Left kidney (tissue), 8 donors: ENCODE measurements at places on chromosomes 1 and 21. TPM values are rescaled to one million over a fixed set of nuclear protein-coding genes. Genes with fewer than 3 reads are reported as not detected.
A peak's percentile ranks its signal among the peaks of the same experiment; 100 is the strongest.

GRCh38 chr1:93518516-93518915 is 70.6 kb downstream of the FNBP1L start:
- DNase-seq: no peak

GRCh38 chr1:41411229-41411628 is 50.0 kb downstream of the FOXO6 start:
- no peak for DNase-seq

- DNase-seq: no peak
These were observed 2.4 kb downstream of the TMEM125 start for GRCh38 chr1:43272161-43272560.

DNA sequence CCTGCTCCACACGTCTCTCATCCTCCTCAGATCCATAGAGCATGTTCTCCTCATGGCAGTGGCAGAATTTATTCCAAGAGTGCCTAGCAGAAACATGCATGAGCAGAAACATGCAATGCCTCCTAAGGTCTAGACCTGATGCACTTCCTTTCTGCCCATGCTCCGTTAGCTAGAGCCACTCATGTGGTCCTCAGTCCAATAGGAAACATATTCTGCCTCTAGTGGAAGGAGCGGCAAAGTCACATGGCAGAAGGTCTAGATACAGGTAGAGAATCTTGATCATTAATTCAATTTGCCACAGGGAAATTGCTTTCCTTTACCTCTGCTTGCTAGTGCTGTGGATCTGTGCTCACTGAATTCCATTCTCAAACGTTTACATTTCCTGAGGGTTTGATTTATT is 130.4 kb downstream of the KIF26B start:
- no peak for DNase-seq

GRCh38 chr1:31683997-31684396 is 19.8 kb downstream of the COL16A1 start:
- DNase-seq: no peak

DNA sequence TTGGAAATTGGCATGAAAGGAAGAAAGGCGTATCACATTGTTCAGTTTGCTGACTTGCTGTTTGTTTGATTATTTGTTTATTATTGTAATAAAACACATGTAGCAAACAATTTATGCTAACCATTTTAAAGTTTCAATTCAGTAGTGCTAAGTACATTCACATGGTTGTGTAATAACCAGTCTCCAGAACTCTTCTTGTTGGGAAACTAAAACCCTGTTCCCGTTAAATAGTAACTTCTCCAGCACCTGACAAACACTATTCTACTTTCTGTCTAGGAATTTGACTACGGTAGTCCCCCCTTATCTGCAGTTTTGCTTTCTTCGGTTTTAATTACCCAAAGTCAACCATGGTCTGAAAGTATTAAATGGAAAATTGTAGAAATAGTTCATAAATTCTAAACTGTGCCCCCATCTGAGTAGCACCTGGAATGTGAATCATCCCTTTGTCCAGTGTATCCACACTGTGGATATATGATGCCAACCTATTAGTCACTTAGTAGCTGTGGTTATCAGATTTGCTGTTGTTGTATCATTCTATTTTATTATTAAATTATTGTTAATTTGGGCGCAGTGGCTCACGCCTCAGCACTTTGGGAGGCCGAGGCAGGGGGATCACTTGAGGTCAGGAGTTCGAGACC is 5.5 kb downstream of the MORC3 start:
- no peak for DNase-seq

- no peak for DNase-seq
These were observed 2.0 kb downstream of the PIK3CD start for GRCh38 chr1:9653491-9654050.

DNA sequence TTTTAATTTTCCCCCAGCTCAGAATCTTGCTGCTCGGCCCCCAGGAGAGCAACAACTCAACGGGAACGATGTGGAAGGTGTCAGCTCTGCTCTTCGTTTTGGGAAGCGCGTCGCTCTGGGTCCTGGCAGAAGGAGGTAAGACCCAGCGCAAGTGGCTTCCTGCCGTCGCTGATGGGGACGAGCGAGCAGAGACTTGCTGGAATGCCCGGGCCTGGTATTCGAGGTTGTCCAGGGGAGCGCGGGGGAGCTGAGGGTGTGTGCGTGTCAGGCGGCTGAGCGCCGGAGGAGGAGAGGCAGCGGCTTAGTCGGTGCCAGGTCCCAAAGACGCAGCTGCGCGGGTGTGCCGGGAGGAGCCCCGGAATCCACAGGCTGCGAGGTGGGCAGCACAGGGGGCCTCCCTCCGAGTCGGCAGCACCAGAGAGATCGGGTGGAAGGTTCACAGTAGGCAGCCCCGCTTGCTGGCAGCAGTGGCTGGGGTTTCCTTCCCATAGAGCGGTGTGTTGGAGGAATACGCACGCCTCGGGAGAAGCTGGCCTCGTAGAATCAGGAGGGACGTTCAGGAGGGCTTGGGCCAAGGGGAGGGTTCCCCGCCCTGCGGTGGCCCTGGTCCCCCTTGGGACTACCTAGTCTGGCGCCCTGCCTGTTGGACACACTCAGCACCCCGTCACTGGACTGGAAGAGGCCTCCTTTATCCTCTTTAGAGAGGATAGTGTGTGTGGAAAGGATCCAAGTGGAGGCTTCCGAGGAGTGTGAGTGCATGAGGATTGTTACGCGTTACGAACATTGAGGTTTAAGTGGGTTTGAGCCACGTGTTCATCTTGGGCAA is 547 bp downstream of the PDPN start:
- DNase-seq: peak; percentile 50

- no peak for DNase-seq
These were observed 23.8 kb downstream of the SLC27A3 start for GRCh38 chr1:153799016-153799415.

DNA sequence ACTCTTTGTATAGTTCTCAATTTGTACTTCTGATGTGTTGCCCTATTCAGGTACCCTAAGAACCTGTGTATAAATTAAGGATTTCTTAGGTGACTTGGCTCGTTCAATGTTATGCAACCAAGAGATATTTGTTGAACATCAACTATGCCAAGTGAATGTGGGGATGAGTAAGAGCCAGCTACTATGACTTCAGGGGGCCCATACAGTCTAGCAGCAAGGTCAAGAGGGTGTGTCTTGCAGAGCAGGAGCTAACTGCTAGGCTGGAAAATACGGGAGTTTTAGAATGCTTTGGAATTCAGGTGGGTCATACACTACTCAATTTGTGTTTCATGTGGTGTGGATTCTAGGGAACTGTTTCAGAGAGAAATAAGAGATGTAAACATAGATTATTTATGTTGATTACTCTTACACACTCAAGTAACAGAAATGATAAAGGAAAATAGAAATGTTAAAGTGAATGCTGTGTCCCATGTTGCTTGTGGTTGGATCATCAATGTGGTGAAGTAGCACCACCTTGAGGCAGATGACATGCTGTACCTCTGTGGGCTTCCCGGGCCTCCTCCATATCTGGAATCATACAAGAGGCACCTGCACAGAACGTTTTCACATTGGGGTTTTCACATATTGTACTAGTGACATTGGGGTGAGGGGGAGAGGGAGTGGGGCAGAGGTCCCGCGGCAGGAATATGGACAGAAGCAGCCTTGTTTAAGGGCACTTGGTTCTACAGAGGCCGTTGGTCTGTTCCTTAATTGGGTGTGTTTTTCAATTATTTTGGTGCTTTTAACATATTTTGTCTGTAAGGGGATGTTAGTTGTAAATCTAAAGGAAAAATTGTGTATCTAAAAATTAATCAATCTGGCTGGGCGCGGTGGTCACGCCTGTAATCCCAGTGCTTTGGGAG is 12.4 kb downstream of the ARPC5 start:
- peak; percentile 75 for DNase-seq

GRCh38 chr1:156145650-156146019 is 7.8 kb upstream of the SEMA4A start:
- no peak for DNase-seq

DNA sequence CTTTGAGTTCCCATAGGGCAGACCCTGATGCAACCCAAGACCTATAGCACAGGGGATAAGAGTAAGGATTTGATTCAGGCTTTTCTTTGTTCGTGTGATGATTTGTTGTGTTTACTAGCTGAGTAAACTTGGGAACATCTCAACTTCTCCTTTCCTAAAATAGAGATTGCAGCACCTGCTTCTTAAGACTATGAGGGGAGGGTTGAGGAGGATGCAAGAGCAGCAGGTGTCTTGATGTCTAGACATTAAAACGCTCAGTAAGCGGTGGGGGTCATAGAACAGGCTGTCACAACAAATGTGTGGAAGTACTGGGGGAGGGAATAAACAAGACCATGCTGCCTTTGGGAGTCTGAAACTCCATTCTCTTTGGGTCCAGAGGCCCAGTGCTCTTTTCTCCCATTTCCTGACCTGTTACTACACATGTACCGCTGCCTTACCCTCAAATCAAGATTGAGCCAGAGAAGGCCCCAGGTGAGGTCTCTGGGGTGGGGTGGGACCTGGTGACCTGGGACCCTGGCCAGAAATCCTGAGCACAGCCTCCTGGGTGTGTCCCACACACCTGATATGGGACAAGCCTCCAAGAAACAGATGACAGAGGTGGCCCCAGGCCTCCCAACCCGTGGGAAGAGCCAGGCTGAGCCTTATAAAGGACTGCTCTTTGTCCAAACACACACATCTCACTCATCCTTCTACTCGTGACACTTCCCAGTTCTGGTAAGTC is at the start of gene S100A7A:
Gene S100A7A (plus strand): TSS at position 671 of the 721 bp plus-strand sequence. CDS start 1,563 bp downstream, outside the sequence.
- DNase-seq: no peak

DNA sequence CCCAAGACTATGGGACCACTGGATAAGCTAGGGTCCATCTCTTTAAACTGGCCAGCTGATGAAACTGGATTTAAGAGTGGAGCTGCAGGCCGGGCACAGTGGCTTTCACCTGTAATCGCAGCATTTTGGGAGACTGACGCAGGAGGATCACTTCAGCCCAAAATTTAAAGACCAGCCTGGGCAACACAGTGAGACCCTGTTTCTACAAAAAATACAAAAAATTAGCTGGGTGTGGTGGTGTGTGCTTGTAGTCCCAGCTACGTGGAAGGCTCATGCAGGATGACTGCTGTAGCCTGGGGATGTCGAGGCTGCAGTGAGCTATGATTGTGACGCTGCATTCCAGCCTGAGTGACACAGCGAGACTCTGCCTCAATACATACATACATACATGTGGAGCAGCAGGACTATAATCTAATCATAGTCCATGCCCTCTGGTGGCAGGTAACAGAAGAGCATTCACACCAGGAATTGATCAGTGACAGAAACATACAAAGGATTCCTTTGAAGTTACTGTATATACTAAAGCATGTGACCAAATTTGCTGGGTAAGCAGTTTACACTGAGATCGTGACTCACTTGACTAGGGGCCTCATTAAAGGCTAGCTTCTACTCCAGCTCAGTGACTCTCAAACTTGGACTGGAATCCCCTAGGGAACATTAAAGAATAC is 101.5 kb upstream of the SLFNL1 start:
- no peak for DNase-seq

DNA sequence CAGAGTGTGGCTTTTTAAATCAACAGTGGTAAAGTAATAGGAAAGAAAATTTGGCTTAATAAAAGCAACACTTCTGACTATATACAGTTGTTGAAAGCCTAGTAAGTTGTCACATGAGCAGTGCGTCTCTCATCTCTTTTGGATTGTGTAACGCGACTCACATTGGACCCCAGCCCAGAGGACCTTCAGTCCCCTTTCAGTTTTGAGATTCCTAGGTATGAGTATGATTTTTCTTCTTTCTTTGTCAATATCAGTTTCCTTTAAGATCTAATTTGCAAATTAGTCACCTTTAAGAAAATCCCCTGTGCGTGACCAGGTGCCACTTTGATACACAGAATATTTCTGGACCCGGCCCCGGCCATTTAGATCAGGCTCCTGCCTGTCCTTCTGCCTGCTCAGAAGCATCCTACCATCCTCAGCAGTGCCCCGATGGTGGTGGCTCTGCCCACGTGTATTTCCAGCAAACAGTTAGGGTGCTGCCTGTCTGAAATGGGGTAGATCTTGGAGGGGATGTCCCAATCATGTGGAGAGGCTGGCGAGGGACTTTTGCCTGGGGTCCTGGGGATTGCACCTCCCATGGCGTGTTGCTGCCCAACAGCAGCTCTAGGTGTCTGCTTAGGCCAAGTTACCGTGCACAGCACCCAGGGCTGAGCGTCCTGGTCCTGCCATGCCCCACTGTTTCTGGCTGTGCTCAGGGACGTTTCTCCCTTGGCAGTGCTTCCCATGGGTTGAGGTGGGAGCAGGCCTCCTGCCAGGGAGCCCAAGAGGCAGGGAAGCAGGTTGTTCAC is 21.1 kb downstream of the SNAP47 start:
- DNase-seq: no peak

DNA sequence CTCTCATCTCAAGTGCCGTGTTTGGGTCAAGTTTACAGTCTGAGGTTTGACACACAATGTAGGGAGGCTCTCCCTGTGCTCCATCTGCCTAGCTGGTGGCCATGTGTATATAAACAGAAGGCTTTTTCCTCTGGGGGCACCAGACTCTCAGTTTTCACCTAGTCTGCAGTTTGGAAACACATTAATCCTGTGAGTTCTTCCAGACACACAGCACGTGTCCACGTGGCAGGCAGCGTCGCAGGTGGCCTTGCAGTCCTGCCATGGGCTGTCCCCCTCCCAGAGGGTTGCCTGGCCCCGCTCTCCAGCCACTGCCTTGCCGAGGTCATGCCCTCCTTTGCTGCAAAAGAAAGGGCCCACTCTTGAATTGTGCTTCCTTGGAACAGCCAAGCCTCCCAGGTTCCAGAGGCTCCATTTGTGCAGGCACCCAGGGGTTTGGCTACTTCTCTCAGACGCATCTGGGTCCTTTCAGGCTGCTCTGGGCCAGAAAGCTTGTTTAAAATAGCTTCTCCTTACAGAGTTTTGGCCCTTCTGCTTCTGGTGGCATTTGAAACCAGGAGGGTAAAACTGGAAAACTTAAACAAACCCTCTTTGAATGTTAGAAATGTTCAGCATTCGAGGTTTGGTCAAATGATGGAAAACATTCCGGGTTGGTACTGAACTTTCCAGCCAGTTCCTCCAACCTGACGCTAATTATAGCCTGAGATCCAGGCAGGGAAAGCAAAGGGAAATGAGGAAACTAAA is 4.4 kb upstream of the RUNX1 start:
- no peak for DNase-seq

GRCh38 chr1:26603856-26604255 is 74.3 kb downstream of the RPS6KA1 start:
- no peak for DNase-seq

DNA sequence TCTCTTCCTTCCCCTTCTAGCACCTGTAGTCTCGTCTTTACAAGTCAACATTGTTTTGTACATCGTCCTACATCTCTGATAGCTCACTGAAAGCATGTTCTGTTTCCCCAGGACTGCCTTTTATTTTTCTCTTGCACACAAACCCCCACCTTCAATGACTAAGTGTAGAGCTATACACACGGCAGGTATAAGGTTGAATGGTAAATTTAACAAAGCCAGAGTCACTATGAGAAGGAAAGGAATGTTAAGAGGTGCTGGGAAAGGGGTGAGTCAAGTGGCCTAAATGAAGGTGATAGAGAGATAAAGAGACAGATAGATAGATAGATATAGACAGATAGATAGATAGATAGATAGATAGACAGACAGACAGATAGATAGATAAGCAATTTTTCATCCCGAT is 134.3 kb upstream of the ATP1B1 start:
- no peak for DNase-seq

GRCh38 chr1:56482486-56482885 is 96.9 kb downstream of the PLPP3 start:
- DNase-seq: no peak

- no peak for DNase-seq
These were observed 9.2 kb downstream of the ZNF692 start for GRCh38 chr1:248849637-248850036.

GRCh38 chr1:199096591-199096990 is 457.8 kb downstream of the PTPRC start:
- no peak for DNase-seq

The C1orf35 gene
- polyA plus RNA-seq: 15.1 TPM

The FAM131C gene
- polyA plus RNA-seq: 1.3 TPM

The OVAAL gene
- polyA plus RNA-seq: not detected

The CD84 gene
- polyA plus RNA-seq: 1.1 TPM

The PLA2G2A gene
- 0.18 TPM for polyA plus RNA-seq

The TRIM17 gene
- polyA plus RNA-seq: 8.1 TPM

The FOXD2 gene
- 6.1 TPM for polyA plus RNA-seq
